Stimulated activated memory B cell treated with anti-CD40 and anti-IgM and Interleukin-4, amounts not matched to agents 10 μg/mL and 1 μg/mL and 100 μg/mL, for 72 hours (primary cell): ENCODE measurements at places on chromosomes 12 and 14.
A peak's percentile ranks its signal among the peaks of the same experiment; 100 is the strongest.

- no peak for ATAC-seq
Observed at GRCh38 chr12:114136631-114137030, 170.5 kb upstream of the RBM19 start.

GRCh38 chr14:95101736-95102679 lies 55.3 kb downstream of the DICER1 start:
- no peak for ATAC-seq

GRCh38 chr12:105922670-105923102 lies 216.1 kb downstream of the NUAK1 start:
- no peak for ATAC-seq

DNA sequence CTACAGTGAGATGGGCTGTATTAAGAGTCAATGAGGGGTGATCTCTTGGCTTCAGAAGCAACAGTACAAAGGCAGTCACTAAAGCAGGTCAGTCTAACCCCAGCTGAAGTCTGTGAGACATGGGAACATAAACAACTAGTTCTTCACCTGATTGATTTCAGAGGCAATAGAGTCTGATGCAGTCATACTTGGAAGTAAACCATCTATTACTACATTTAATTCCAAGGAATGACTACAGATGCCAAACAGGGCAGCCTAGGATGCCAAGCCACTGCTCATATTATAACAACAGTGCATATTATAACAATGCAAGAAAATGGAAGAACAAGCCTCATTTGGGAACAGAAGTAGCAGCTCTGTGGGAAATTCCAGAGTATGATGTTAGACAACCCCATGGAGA lies 35.8 kb downstream of the GRIN2B start:
- ATAC-seq = no peak

DNA sequence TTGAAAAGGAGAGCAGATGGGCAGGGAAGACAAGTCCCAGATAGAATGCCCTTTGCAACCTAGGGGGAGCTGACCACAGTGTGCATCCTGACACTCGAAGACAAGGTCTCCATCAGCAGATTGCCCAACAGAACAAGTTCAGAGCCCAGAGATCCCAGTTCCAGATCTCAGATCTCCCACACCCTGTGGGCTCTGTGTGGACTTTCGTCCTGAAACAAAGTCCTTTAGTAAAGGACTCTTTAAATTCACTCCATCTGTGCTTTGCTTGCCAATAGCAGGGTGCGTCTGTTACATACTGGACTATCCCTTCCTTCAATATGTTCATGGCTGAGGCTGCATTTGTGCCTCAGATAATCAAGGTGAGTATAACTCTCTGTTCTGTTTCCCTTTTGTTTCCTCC lies 8.7 kb upstream of the C1RL start:
- no peak for ATAC-seq

DNA sequence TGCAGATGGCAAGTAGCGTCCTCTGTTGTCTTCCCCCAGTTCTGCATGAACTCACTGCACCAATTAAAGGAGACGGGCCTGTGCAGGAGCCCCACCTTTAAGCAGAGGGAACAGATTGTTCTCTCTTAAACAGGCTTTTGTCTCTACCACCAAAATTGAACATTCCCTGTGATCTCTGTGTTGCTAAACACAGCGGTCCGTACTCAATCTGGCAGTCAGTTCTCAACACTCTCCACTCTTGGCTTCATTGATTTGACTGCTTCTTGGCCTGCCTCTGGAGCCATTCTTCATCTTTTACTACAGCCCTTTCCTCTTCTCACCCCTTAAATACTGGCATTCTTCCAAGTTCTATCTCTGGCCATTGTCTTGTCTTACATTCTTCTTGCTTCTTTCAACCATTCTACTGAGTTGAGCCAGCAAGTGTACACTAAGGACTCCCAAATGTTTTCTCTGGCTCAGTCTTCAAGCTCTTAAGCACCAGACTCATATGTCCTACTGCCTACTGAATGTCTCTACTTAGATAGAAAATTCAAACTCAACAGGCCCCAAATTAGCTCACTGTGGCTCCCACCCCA lies 8.0 kb upstream of the NT5DC3 start:
- ATAC-seq = no peak

DNA sequence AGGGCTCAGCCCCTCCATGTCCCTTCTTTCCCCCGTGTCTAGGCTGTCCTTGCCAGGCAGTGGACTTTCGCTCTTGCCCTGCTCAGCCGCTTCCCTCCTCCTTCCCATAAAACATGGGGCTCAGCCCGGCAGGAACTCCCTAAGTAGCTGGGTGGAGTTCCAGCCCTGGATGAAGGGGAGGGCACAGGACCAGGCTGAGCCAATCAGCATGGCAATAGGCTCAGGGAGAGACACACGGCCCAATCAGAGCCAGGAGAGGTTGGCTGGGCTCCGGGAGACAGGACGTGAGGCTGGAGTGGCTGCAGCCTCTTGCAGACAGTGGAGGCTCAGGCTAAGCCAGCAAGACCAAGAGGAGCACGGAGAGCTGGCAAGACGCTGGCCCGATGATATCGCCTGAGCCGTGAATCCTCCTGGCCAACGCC lies 54.3 kb downstream of the GALNT9 start:
- ATAC-seq = no peak

GRCh38 chr12:124863416-124864325 lies at the start of gene SCARB1:
Gene SCARB1, minus strand, starts transcription at chr12:124863864. Its CDS starts 144 bp downstream, at chr12:124863720.
- peak; percentile 90 for ATAC-seq

DNA sequence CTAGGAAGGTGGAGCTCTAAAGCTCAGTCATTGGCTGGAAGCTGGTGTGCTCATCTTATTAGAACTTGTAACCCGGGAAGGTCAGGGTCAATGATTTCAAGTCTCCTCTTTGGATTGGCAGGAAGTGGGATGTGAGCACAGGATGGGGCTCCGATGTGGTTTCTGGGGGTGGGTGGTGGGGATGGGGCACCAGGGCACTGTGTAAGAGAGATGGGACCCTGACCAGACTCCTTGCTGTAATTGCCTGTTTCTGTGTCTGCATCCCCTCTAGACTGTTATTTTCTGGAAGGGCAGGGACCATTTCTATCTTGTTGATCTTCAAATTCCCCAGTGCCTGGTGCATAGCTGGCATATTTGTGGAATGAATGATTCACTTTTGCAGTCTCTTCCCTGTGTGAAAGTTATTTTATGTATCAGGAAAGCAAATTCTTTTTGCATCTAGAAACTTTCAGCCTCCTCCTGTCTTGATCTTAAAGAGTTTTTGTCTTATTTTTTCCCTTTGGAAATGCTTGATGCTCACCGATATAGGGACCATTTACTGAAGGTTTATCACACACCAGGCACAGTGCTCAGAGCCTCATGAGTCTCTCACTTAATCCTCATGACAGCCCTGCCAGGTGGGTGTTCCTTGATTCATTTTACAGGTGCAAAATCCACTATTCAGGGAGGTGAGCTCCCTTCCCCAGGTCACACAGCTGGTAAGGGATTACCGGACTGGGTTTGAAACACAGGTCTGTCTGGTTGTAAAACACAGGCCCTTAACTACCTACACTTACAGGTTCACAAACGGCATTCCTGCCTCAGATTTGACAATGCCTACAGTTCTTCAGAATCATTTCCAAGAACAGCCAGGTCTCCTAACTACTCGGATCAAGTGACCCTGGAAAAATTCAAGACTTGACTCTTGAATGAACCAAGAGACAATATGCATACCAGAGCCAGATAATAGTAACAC lies 86.9 kb upstream of the IGF1 start:
- ATAC-seq = no peak

GRCh38 chr12:113413488-113413939 lies 8.7 kb upstream of the SDSL start:
- ATAC-seq = no peak

- no peak for ATAC-seq
Observed at GRCh38 chr14:98580131-98580678, 691.8 kb downstream of the BCL11B start.

GRCh38 chr14:36524220-36524837 lies 4.3 kb upstream of the NKX2-1 start:
- ATAC-seq = no peak

DNA sequence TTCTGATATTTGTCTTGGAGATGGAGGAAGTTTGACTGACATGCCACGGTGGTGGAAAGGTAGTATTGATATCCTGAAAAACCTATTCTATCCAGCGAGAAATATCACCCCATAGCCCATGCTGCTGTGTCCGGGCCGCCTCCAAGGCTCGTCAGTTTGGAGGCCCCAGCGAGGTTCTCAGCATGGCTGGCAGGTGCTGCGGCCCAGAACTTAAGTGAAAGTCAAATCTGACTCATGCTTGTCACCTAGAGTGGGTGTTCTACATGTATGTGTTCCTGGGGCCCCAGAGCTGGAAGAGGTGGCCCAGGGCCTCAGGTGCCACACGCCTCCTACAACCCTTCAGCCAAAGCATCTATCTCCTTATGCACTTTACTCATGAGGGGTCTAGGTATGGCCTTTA lies 92.9 kb downstream of the GCH1 start:
- no peak for ATAC-seq

DNA sequence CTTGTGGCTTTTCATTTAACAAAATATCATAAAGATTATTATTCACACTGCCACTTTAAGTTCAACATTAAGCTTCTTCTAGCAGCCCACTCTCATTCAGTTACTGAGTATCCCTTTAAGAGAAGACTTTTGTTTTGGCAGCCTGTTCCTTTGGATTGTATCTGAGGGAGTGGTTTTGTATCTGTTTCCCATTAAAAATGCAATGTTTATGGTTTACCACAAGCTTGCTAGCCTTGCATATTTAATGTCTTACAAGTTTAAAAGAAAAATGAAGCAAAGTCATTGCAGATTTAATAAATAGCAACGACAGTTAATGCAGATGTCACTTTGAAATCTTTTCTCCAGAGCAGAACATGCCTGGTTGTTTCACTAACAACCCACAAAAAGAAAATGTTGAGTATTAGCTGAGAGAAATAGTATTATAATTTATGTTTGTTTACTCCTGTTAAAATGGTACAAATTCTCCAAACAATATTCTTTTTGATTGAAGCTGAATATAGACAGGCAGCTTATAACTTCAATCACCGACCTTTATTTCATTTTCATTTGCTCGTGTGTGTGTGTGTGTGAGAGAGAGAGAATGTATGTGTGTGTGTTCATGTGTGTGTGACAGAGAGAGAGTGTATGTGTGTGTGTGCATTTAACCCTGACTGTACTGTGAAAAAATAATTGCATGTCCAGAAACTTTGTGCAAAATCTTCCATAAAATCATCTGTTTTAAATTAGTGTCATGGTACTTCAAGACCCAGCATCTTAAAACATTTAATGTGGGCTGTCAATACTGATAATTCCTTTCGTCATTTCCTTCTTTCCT lies 1.8 kb downstream of the DCN start:
- no peak for ATAC-seq

DNA sequence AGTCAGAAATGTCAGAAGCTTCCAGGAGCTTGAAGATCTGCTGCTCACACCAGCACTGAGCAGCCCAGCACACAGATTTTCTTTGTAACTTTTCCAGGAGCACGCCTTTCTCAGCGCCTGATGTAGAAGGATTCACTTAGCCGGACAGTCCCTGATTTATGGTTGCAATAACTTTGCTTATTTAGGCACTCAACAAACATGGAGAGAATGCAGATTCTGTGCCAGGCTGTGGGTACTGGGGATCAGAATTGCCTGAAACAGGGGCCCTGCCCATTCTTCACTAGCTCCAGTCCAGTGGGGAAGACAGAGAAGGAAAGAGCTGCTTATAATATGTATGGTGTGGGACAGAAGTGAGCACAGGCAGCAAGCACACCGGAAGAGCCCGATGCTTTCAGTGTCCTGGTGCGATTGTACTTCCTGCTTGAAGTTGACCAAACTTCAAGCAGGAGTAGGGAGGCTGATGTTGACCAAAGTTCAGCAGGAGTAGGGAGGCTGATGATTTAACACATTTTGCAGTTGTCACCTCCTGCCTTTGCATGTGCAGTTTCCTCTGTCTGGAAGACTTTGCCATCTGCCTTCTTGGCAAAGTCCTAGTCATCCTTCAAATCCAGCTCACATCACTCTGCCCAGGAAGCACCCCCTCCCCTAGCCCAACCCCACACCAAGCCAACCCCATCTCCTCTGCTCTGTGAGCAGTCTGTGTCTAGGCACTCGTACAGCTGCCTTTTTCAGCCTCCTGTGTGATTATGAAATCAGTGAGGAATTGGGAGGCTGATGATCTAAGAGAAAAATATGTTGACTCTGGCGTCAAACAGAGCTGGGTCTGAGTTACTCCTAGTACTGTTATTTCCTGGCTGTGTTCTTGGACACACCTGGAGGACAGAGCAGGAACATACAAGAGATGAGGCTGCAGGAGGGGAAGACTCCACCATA lies 12.0 kb upstream of the PRIMA1 start:
- ATAC-seq = no peak

GRCh38 chr14:55249423-55249822 lies 21.8 kb upstream of the FBXO34 start:
- ATAC-seq = no peak

GRCh38 chr12:87883806-87884205 lies 145.4 kb downstream of the C12orf50 start:
- ATAC-seq = no peak

DNA sequence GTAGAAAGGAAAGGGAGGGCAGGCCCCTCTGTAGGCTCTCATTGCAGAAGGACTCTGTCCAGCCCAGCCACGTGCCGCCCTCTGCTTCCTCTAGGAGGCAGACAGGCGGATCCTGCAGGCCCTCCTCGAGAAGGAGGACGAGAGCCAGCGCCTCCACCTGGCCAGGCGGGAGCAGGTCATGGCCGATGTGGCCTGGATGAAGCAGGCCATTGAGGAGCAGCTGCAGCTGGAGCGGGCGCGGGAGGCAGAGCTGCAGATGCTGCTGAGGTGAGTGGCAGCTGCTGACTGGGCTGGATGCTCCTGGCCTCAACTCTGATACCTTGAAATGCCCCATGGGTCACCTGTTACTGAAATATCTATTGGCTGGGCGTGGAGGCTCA lies 10.9 kb downstream of the TCHP start:
- no peak for ATAC-seq

DNA sequence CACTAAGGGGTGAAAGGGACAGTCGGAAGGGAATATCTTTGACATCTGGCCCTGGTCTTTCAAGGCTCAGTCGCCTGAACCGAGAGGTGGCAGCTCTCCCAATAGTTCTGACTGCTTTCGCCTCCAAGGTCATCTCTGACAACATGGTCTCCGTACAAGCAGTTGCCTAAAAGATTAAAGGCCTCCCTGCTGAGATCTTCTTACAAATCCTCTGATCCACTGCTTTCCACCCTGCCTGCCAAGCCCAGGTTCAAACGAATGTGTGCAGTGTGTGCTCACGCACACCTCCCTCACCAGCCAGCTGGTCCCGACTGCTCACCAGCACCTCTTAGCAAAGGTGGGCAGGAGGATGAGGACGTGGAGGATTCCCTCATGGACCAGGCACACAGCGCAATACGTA lies 10.4 kb downstream of the B4GALNT3 start:
- no peak for ATAC-seq

- ATAC-seq = no peak
Observed at GRCh38 chr12:131279281-131279921, 325.7 kb downstream of the ADGRD1 start.

- no peak for ATAC-seq
Observed at GRCh38 chr14:106208794-106209193, 682.4 kb downstream of the TMEM121 start.

GRCh38 chr14:99331811-99332210 lies 59.8 kb upstream of the BCL11B start:
- no peak for ATAC-seq

- no peak for ATAC-seq
Observed at GRCh38 chr12:15173142-15173541, 48.1 kb downstream of the RERG start.

GRCh38 chr12:11568155-11568761 lies 81.2 kb upstream of the ETV6 start:
- peak; percentile 56 for ATAC-seq

- no peak for ATAC-seq
Observed at GRCh38 chr12:82896277-82896676, 209.6 kb downstream of the TMTC2 start.

GRCh38 chr14:90674043-90674670 lies 142.1 kb downstream of the TTC7B start:
- ATAC-seq = no peak

GRCh38 chr14:94906991-94907587 lies 137.2 kb upstream of the GSC start:
- no peak for ATAC-seq
